ENCODE measurements at places on chromosomes 12 and 14. TPM values are rescaled to one million over a fixed set of nuclear protein-coding genes. Genes with fewer than 3 reads are reported as not detected.

CCDC60 gene
- 3.8 TPM for total RNA-seq

CLEC4C gene
- total RNA-seq = not detected

GNB3 gene
- total RNA-seq = 45.7 TPM

LYSET gene
- total RNA-seq = 15.9 TPM

EVL gene
- total RNA-seq = 381 TPM

GPRC5A gene
- total RNA-seq = not detected

ADSS1 gene
- total RNA-seq = 45.1 TPM

GRCh38 chr12:130491421-130492357, 154.0 kb downstream of the PIWIL1 start:
- no peak overlapping the region for H3K4me3 ChIP-seq
- H3K4me1 ChIP-seq = no peaks in the 10 kb centered on the region
- H3K27me3 ChIP-seq = no peaks in the 10 kb centered on the region

DNA sequence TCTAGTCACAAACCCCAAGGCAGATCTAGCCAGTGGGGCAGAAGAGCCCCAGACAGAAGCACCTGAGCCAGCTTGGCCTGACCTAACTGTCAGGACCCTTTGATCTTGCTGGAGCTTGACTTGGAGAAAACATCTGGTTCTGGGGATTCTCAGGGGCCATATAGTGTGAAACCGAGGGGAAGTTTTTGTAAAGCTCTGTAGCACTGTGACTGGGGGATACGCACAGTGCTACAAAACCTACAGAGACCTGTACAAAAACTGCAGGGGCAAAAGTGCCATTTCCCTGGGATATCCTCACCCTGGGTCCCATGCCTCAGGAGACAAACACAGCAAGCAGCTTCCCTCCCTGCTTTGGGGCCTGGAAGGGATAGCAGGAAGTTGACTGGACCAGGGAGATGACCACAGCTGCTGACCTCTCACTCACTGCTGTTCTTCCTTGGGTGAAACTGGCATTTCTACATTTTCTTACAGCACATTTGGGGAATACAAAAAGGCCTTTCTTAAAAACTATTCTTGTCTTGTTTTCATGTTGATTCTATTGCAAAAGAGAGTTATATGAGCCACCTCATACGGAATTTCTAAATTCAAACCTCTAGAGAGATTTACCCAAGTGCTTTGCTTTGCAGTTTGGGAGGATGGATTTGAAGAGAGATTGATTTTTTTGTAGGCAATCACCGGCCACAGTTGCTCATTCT, 140.0 kb downstream of the DAD1 start:
- DNase-seq = no peak
- peaks cover 4% of the 10 kb centered on the region for H3K36me3 ChIP-seq
- H3K27me3 ChIP-seq = peaks cover 5% of the 10 kb centered on the region
- H3K4me1 ChIP-seq = peaks cover 27% of the 10 kb centered on the region
- H3K27ac ChIP-seq = peak overlapping the region; percentile 92

DNA sequence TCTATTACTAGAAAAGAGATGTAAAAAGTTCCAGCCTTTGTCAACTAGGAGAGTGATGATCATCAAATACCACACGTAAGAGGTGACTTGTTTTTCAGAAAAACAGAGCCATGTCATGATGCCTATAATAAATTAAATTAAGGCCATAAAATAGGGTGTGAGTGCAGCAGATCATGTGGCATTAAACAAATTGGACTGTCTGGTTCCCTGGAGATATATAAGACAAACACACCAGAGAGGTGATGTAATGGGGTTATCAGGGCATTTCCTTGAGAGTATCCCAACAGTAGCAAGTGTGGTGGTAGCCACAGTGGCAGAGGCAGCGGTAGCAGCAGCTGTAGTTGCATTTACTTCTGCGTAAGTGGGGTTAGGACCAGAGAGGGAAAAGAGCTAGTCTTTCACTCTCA, 14.6 kb upstream of the GALNT6 start:
- no peaks in the 10 kb centered on the region for H3K36me3 ChIP-seq
- H3K4me1 ChIP-seq = peaks cover 2% of the 10 kb centered on the region
- H3K27ac ChIP-seq = no peak overlapping the region
- no peak for DNase-seq
- H3K27me3 ChIP-seq = peaks cover 4% of the 10 kb centered on the region

DNA sequence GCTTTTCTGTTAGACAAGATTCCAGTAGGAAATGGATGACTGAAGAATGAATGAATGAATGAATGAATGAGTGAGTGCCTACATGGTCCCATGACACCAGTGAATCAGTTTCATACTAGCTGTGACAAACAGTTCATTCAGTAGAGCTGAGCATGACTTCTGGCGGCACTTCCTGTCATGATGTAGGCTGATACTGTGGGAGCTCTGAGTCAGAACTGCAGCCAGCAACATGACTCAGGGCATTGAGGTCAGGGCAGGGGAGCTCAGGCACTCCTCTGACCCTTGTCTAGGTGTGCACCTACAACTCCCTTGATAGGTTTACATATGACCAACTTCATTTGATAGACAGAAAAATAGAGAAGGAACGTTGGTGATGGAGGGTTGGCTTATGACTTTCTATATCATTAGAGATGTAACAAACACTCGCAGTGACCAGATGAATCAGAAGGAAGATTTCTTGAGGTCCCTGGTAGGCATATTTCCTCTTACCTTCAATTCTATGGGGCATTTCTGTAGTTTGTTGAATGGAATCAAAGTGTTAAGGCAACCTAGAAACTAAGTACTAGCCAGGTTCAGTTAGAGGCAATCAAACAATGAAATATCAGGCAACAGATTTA, 139.3 kb upstream of the ARHGAP5 start:
- no peak overlapping the region for H3K4me3 ChIP-seq
- no peak overlapping the region for H3K27ac ChIP-seq
- H3K27me3 ChIP-seq = peaks cover 2% of the 10 kb centered on the region
- H3K4me1 ChIP-seq = peaks cover 39% of the 10 kb centered on the region
- no peaks in the 10 kb centered on the region for H3K36me3 ChIP-seq
- DNase-seq = no peak

- DNase-seq = no peak
- H3K4me3 ChIP-seq = no peak overlapping the region
- H3K4me1 ChIP-seq = peaks cover 13% of the 10 kb centered on the region
- no peaks in the 10 kb centered on the region for H3K27me3 ChIP-seq
- no peak overlapping the region for H3K27ac ChIP-seq
Observed at GRCh38 chr12:4250691-4251090, 22.9 kb upstream of the CCND2 start.

DNA sequence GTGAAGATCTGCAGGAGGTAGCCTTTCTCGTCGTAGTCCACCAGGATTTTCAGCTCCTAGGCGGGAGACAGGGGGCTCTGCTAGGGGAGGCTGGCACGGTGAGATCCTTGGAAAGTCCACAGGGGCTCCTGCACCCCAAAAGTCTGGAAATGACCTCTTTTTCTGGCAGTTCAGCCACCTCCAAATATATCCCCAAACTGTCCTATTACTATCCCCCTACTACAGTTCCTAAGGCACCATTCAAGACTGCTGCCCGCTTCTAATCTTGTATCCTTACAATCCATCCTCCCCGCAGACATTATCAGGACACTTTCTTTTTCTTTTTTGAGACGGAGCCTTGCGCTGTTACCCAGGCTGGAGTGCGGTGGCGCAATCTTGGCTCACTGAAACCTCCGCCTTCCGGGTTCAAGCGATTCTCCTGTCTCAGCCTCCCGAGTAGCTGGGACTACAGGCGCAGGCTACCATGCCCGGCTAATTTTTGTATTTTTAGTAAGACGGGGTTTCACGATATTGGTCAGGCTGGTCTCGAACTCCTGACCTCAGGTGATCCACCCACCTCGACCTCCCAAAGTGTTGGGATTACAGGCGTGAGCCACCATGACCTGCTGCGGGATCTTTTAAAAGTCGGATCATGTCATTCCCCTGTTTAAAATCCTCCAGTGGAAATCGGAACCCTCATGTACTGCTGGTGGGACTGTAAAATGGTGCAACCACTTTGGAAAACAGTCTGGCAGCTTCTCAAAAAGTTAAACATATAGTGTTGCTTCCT, 18.5 kb downstream of the HPD start:
- peak overlapping the region; percentile 72 for H3K27ac ChIP-seq
- H3K4me1 ChIP-seq = no peaks in the 10 kb centered on the region
- H3K36me3 ChIP-seq = no peaks in the 10 kb centered on the region
- H3K4me3 ChIP-seq = peak overlapping the region; percentile 89
- no peak for DNase-seq

DNA sequence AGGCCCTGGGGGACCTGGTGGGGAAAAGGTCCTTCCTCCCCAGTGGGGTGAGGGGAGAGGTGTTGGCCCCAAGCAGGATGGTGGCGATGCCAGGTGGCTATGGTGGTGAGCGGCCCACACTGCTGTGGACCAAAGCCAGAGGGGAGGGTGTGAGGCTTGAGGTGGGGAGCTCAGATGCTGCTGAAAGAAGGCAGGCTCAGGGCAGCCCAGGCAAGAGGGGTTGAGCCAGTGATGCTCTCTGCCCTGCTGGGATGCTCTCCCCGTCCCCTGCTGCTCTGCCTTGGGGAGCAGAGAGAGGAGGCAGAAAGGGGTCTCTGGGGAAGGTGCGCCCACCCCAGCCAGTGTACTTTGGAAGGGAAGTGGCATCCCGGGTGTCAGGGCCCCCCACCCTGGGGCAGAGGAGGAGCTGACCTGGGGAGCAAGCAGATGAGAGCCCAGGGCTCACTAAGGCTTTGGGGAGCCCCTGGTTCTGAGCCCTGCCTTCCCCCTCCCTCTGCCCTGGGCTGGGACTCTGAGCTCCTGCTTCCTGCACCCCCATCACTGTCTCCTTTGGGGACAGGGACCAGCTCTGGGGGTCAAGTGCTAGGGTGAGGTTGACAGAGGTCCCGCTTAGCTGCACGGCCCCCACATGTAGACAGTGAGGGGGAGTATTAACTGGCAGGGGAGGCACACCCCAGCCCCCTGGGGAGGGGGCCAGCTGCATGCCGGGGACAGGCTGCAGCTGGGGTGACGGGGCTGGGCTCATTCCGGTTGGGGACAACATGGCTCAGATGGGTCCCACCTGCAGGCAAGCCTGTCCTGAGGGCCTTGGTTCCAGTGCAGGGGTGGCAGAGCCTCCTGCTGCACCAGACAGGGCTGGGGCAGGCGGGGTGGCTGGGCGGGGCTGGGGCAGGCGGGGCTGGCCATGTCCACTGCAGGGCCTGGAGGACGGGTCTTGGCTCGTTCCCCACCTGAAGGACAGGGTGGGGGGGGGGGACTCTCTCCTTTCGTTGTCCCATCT, 124.4 kb downstream of the KIF26A start:
- H3K4me3 ChIP-seq = no peak overlapping the region
- no peak overlapping the region for H3K27ac ChIP-seq
- peaks cover 11% of the 10 kb centered on the region for H3K4me1 ChIP-seq
- H3K27me3 ChIP-seq = peaks cover 10% of the 10 kb centered on the region
- DNase-seq = peak; percentile 16

- peak; percentile 62 for DNase-seq
- no peaks in the 10 kb centered on the region for H3K36me3 ChIP-seq
- peaks cover 32% of the 10 kb centered on the region for H3K4me1 ChIP-seq
- H3K27me3 ChIP-seq = peaks cover 10% of the 10 kb centered on the region
- no peak overlapping the region for H3K27ac ChIP-seq
Observed at GRCh38 chr12:123063535-123063934, 83.1 kb downstream of the ARL6IP4 start.

DNA sequence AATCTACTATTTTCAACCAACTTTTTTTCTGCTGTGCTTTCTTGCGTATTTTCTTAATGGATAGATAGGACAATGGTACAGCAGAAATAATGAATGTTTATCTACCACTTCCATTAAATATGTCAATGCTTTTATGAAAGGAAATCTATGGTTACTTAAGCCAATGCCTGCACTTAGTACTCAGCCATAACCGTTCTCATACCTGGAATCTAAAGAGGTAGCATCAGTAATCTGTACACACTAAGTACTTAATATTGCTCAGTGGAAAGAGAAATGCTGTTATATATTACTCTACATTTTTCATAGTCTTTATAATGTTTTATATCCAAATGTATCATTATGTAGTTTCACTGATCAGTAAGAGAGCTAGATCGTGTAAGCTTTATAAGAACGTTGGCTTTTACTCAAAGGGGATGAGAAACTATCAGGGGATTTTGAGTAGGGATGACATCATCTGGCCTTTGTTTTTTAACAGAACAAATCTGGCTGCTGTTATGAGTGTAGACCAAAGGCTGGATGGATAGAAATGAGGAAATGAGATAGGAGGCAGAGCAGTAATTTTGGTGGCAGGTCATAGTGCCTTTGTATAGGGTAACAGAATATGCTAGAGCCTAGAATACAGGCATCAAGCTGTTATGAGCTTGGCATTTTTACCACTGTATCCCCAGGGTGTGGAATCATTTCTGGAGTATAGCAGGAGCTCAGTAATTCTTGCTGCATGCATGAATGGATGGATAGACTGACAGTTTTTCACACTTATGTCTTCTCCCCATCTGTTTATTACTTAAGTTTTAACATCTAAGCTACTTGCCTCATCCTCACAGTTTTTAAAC, 34.0 kb downstream of the ALG10B start:
- H3K27me3 ChIP-seq = no peaks in the 10 kb centered on the region
- no peaks in the 10 kb centered on the region for H3K36me3 ChIP-seq
- H3K4me1 ChIP-seq = no peaks in the 10 kb centered on the region
- peak overlapping the region; percentile 15 for H3K27ac ChIP-seq

DNA sequence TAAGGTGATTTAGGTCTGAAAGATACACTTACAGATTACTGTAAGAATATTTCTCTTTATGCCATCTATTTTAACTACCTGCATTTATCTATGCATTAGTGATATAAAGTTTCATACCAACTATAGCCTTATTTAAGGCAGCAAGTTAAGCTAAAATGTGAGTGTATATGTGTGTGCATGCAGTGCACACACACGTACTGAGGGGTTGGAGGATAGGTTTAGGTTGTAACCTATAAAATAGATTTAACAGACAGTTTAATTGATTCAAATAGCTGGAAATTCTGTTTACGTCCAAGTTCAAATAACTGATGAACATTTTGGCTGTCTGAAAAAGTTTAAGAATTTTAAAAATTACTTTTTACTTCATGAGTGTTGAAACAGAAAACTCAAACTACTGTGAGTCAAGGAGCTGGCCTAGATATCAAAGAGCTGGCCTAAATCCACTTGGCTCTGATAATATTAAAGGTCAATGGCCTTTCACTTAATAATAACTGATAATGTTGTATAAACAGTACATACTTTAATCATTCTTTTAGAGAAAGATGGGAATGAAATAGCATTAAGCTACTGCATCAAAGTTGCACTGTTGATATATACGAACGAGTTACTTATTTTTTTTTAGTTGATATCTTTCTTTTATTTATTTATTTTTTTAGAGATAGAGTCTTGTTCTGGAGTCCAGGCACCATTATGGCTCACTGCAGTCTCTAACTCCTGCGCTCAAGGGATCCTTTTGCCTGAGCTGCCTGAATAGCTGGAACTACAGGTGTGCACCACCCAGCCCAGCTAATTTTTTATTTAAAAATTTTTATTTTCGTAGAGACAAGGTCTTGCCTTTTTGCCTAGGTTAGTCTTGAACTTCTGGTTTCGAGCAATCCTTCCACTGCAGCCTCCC, 13.8 kb upstream of the KCNJ8 start:
- no peaks in the 10 kb centered on the region for H3K4me1 ChIP-seq
- DNase-seq = no peak
- no peak overlapping the region for H3K4me3 ChIP-seq
- no peaks in the 10 kb centered on the region for H3K27me3 ChIP-seq

GRCh38 chr14:90829677-90830076, 13.4 kb upstream of the TTC7B start:
- no peak overlapping the region for H3K4me3 ChIP-seq
- H3K27ac ChIP-seq = no peak overlapping the region
- peaks cover 4% of the 10 kb centered on the region for H3K36me3 ChIP-seq
- peaks cover 2% of the 10 kb centered on the region for H3K27me3 ChIP-seq
- no peaks in the 10 kb centered on the region for H3K4me1 ChIP-seq
- no peak for DNase-seq

All from glutamatergic neuron (in vitro differentiated cells).